ENCODE measurements at places on chromosomes 3 and 15.

GRCh38 chr3:49900491-49901153 lies 3.1 kb downstream of the MST1R start:
- no peak for DNase-seq

GRCh38 chr3:122941228-122942206 lies 86.0 kb downstream of the SEMA5B start:
- no peak for DNase-seq

- DNase-seq = no peak
Observed at GRCh38 chr3:11551036-11551435, 92.7 kb downstream of the VGLL4 start.

DNA sequence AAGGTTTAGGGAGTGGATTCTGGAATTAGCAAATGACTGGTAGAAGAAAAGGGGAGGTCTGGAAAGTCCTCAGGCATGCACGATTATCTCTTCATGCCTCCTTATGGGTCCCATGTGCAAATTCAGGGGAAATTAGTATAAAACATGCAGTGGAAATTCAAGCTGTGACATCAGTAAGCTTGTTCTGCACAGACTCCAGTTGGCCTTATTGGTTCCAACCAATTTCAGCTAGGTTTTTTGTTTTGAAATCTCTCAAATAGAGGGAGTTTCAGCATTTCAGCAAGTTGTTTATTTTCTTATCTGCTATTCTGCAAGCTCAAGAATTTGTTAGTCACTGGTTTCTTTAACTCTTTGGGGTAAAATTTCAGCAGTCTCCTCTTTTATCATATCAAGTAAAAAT lies 774 bp upstream of the TMCO5A start:
- no peak for DNase-seq

- no peak for DNase-seq
Observed at GRCh38 chr15:95105229-95105628, 873.9 kb downstream of the MCTP2 start.

- peak; percentile 64 for DNase-seq
Observed at GRCh38 chr15:75578173-75578947, 755 bp downstream of the PTPN9 start.

DNA sequence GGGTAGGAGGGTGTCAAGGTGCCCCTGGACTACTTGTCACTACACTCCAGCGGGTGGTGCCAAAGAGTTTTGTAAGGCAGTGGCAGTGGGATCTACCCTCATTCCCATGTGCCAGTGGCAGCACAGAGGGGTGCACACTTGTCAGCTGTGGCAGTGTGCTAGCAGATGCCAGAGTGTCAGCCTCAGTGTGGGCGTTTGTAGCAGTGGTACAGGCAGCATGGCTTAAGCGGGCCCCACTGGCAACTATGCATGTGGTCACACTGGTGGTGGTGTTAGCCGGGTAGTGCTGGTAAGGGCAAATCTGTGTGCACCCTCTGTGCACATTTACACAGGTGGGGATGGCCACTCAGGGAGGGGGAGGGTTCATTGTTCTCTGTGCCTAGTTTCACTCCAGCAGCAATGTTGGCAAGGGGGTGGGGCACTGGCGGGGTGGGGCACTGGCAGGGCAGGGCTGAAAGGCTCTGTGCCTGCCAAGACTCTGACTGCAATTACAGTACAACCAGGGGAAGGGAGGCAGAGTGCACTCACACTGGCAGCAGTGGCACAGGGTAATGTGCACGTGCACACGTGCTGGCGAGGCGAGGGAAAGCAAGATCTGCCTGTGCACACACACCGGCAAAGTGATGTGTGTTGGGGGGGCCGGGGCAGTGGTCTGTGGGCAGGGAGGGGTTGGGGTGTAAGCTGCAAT lies 31.8 kb downstream of the MYO9A start:
- DNase-seq = no peak

- no peak for DNase-seq
Observed at GRCh38 chr3:76010252-76010651, 224.9 kb upstream of the ZNF717 start.

DNA sequence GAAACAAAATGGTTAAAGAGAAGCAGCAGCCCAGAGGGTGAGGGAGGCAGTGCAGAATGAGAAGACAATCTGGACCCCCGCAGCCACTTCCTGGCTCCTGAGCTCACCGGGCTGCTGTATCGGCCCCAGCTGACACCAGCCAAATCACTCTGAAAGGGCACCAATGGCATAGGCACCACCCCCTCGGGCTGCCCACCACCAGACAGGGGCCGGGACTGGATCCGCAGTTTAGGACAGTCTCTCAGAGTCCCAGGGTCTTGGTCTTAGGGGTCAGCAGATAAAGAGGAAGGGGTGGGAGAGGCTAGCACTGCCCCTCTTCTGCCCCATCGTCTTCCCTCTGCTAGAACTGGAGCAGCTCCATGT lies 17.9 kb upstream of the EHD4 start:
- no peak for DNase-seq

- DNase-seq = no peak
Observed at GRCh38 chr3:173770011-173770410, 372.5 kb downstream of the NLGN1 start.

DNA sequence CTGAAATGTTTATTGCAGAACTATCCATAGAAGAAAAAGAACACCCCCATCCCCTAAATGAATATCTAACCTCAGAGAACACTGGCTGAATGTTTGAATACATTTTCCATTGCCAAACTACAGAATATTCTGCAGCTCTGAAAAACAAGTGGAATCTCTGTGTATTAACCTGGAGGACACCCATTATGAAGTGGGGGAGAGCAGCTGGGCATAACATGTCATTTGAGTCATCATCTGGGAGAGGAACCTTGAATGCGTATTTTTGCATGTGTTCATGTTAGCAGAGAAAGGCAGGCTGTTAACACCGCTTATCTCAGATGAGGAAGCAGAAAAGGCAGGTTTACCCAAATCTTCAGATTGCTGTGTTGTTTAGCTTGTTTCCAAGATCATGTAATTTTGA lies 31.5 kb downstream of the ESYT3 start:
- DNase-seq = no peak

GRCh38 chr3:122794483-122794778 lies 438 bp upstream of the SLC49A4 start:
- DNase-seq = no peak

GRCh38 chr3:89740080-89740880 lies 632.9 kb downstream of the EPHA3 start:
- DNase-seq = no peak

GRCh38 chr3:133890972-133891644 lies 4.6 kb downstream of the RAB6B start:
- DNase-seq = no peak

DNA sequence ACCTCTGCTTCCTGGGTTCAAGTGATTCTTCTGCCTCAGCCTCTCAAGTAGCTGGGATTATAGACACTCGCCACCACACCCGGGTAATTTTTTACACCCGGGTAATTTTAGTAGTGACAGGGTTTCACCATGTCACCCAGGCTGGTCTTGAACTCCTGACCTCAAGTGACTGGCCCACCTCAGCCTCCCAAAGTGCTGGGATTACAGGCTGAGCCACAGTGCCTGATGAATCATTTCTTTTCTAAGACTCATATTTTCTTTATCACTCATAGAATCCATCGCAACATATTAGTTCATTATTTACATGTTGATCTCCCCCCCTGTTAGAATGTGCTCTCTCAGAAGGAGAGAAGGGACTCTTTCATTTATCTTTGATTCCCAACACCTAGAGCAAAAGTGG lies 109.5 kb upstream of the PTPRG start:
- no peak for DNase-seq
